Occipital lobe (tissue), 3 donors: ENCODE measurements at places on chromosomes 7 and 10.

DNA sequence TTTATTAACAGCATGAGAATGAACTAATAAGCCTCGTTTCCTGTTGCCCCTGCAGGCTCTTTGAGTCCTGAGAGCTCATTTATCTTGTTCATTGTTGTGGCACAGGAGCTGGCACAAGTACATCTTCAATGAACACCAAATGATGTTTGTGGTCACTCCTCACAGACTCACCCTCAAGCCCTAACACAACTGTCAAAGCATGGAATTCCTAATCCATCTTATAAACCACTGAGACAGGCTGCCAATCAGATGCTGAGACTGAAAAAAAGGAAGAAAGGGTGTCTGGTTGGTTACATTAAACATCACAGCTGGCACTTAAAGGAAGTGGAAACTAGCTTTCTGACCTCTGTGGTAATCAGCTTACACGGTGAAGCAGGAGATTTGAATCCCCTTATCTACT is 7.7 kb upstream of the CCDC172 start:
- no peak for DNase-seq

GRCh38 chr7:110421490-110422241 is 669.3 kb upstream of the LRRN3 start:
- DNase-seq = no peak

DNA sequence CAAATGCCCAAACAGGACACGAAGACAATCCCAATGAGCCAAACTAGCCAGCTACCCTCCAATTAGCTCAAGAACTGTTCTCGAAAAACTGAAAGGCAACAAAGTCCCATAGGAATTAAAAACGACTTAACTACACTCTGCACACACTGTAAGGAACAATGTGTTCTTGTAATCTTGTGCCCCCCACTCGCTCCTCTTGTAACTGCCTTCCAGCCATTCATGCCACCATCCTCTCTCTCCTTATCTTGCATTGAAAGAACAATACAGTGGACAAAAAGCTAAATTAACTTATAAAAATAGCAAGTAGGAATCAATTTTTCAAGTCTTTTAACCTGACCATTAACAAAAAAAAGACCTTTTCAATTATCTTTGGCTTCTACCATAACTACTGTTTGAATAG is 2.9 kb downstream of the CYTH3 start:
- no peak for DNase-seq

DNA sequence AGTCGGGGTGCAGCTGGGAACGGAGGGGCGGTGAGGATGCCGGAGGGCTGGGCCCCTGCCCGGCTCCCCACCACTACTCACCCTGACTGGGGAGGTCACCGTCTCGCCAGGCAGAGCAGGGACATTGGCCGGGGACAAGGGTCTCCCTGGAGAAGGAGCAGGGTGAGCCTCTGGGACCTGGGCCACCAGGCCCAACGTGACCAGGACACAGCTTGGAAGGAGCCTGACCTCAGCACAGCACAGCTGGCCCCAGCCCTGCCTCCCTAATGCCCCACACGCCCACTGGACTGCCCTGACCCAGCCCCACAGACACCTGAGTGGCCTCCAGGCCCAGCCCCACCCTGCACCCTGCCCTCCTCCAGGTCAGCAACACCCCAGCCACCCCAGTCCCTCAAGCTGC is 21.1 kb downstream of the MICALL2 start:
- DNase-seq = no peak

DNA sequence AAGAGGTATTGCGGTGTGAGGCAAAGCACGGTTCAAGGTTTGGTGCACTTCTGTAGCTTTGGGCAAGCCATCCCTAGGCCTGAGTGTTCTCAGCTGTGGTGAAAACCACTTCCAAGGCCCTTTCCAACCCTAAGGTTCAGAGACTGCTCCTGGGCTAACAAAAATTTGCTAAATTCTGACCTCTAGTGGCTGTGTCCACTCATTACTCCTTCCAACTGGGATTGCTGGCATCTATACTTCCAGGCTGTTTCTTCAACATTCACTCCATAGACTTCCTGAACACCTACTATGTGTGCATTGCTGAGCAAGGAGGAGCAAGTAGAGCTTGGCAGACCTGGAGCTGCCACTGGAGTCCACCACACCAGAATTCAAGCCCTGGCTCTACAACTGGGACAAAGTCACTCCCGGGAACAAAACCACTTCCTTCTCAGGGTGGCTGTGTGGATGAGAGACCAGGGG is 29.3 kb upstream of the SH3PXD2A start:
- peak; percentile 13 for DNase-seq

DNA sequence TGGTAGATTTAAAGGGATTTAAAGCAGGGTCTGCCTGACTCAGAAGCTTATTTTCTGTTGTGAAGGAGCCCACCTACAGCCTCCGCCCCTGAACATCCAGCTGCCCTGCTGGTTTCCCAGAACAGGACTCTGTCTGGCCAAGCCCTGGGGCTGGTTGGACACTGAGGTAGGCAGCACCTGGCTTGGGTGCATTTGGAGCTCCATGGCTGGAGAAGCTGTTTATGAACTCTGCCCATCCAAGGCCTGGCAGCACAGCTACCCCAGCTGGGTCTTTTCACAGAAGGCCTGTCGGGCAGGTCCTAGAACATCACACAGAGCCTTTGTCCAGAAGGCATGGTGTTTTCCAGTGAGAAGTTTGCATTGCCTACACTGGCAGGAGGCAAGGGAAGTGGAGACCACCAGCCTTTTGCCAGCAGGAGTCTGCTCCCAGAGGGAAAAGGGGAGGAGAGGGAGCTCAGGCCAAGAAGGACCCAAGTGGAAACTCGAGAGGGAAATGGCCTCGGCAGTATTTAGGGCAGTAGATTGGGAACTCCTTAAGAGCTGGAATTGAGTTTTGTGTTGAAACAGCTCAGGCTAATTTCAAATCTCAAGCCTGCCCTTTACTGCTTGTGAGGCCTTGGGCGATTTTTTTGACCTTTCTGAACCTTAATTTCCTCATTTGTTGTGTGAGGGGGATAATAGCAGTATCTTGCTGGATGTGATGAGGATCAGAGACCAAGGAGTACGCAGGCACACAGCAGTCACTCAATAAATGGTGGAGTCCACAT is 12.3 kb upstream of the PDCD4 start:
- DNase-seq = no peak

- no peak for DNase-seq
Observed at GRCh38 chr7:105638902-105639495, 57.7 kb upstream of the EFCAB10 start.

DNA sequence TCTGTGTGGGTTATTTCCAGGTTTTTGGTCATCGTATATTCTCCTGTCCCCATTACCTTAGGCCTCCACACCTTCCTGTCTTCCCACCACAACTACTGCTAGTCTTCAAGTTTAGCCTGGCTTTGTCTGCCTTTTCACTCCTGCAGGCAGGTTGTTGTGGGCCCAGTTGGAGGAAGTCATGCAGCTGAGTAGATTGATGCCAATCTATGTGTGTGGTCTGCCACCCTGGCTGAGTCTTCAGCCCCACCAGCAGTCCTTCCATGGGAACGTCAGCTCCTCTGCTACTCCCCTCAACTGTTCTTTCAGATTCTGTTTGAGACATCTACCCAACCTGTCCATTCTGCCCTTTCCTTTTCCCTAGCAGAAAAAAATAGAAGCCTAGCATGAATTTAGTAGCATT is 6.3 kb downstream of the RINT1 start:
- DNase-seq = no peak

- DNase-seq = no peak
Observed at GRCh38 chr7:68722044-68722443, 876.2 kb upstream of the AUTS2 start.

DNA sequence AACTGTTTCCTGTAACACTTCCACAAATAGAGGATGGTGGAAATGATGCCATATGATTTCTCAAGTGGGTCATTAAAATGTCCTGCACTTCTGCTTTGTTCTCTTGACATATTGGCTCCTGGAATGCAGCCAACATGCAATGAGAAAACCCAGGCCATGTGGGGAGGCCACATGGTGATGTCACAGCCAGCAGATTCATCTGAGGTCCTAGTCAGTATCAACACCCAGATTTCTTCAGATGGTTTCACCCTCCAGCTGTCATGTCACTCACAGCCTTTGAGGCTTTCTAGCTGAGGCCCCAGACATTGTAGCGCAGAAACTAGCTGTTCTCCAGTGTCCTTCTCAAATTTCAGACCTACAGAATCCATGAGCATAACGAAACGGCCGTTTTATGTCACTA is 102.3 kb upstream of the NUPR2 start:
- DNase-seq = no peak

DNA sequence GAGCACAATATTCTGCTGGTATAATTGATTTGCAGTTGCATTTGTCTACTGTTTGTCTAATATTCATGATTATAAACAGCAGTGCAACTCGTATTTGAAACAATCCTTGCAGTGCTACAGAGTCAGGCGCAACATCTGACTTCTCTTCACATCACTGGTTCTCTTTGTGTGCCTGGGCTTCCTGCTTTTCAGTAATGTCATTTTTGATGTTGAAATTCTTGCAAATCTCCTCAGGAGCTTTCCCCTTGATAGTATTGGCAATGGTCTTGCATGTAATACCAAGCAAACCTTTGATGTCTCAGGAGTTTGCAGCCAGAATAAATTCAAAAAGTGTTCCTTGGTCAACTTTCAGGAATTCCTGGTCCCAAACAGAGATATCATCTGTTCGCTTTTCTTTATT is 20.2 kb downstream of the HPS6 start:
- no peak for DNase-seq

- DNase-seq = no peak
Observed at GRCh38 chr10:80814147-80814652, 276.5 kb downstream of the SH2D4B start.

DNA sequence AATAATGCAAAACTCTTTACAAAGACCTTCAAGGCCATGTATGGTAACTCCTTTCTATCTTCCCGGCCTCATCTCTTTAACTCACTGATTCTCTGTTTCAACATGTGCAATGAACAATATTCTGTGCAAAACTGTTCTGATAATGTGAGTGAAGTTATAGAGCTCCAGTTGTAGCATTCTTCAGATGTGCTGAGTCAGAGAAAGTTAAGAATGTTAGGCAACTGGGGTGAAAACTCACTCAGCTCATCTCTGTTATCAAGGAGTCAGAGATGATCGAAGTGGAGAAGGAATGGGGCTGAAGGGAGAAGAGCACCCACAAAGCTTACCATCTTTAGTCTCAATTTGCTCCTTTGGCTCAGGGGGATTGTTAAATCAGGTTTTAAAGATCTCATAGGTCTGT is 344.7 kb upstream of the NPSR1 start:
- DNase-seq = no peak

GRCh38 chr7:108196004-108196403 is 65.8 kb upstream of the LAMB4 start:
- no peak for DNase-seq
